ENCODE measurements at places on chromosomes 13 and 19. TPM values are rescaled to one million over a fixed set of nuclear protein-coding genes. Genes with fewer than 3 reads are reported as not detected.

DNA sequence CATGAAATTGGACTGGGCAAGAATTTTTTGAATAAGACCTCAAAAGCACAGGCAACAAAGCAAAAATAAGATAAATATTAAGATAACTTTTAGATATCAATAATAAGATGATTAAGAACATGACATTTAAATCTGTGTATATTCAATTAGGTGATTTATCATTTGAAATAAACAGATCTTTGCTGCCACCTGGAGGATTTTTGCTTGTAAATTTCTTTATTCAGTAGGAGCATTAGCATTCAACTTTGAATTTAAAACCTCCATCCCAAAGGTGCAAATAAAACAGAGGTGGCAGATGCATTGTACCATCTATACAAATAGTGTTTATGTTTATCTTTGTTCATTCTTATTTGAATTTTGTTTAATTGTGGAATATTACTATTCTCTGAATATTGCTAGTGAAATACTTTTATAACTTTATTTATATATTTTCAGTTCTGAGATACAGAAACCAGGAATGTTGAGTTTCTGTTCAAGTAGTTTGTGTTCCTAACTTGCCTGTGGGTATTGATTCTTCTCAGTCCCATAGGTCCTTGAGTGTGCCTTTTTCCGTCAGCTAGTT, 20.9 kb downstream of the COG6 start:
- peak; percentile 27 for DNase-seq

DNA sequence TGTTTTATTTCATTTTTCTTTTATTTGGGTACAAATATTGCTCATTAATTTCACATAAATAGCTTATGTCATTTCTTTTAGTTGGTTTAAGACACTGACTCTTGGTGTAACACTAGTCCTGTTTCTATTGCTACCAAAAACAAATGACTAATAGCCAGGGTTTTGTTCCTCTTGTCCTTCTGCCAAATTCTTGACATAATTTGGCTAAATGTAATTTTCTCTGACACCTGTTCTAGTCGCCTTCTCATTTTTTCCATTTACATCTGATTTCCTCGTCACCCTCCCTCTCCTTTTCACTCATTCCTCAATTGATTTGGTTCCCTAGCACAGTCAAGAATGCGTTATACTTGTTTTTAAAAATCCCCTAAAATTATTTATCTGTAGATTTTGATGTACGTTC, 1718.7 kb downstream of the EFNB2 start:
- no peak for DNase-seq

GRCh38 chr19:18939163-18939562, 1.9 kb downstream of the HOMER3 start:
- DNase-seq: no peak

- DNase-seq: no peak
These were observed 246.5 kb upstream of the TMTC4 start for GRCh38 chr13:100921139-100921538.

The FFAR1 gene
- 0.87 TPM for polyA plus RNA-seq

- no peak for DNase-seq
These were observed 71.8 kb downstream of the TNFSF11 start for GRCh38 chr13:42645717-42646116.

GRCh38 chr13:29266261-29266660, 329.2 kb downstream of the SLC7A1 start:
- DNase-seq: no peak

- no peak for DNase-seq
These were observed 14.6 kb upstream of the RPS15 start for GRCh38 chr19:1423436-1424191.

DNA sequence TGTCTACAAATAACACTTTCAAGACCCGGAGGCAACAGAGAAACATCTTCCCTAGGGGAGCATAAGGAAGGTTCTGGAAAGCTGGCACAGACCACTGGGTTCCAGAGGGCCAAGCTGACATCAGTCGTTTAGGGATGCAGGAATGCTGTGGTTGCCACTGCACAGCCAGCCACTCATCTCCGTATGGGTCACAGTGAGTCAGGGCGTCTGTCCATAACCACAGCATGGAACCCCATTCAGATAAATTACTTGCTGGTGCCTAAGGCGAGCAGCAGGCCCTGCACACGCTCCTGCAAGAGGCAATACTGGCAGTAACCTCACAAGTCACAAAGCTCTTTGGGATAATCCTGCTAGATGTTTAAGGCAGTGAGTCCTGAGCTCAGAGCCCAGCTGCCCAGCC, 140.9 kb upstream of the UBL3 start:
- no peak for DNase-seq

- DNase-seq: no peak
These were observed 218.8 kb downstream of the NBEA start for GRCh38 chr13:35160896-35161295.

The ARL11 gene
- 0.44 TPM for polyA plus RNA-seq

GRCh38 chr19:32688311-32688710, 3.3 kb upstream of the NUDT19 start:
- DNase-seq: no peak

The CDC42EP5 gene
- 79.1 TPM for polyA plus RNA-seq

- DNase-seq: no peak
These were observed at the start of gene THSD1 for GRCh38 chr13:52405767-52406494. THSD1 (minus strand) TSS chr13:52406172; CDS start chr13:52402600, 3,572 bp downstream.

- no peak for DNase-seq
These were observed 4.0 kb downstream of the TPGS1 start for GRCh38 chr19:511101-511851.

GRCh38 chr19:45419396-45419795, 4.3 kb downstream of the ERCC1 start:
- no peak for DNase-seq

GRCh38 chr19:36489920-36490415, 607 bp upstream of the ZNF566 start:
- peak; percentile 91 for DNase-seq

DNA sequence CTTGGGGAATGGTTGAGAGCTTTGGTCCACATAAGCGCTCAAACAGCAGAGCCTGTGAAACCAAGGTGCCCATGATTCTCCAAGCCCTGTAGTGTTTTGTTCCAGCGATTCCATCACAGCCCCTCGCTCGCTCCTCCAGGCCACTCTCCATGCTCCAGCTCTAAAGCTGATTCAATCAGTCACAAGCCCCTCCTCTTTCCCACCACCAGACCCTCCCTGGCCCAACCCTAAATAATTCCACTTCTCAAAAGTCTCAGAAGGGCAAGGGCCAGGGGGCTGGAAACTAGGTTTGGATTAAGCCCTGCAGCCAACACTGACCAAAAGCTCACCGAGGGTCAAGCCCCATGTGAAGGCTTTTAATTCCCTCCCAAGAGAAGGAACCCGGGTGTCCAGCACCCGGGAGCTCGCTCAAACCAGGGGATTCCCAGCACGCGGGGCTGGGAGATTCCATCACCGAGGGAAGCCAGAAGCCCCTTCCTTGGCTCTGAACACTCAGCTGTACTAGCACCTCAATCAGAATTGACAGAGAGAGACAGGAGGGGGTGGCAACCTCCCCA, 1.5 kb downstream of the ZNF296 start:
- no peak for DNase-seq

GRCh38 chr19:48815870-48816501, 5.2 kb upstream of the BCAT2 start:
- DNase-seq: no peak

GRCh38 chr13:110116072-110116487, 190.9 kb downstream of the COL4A1 start:
- DNase-seq: no peak

- DNase-seq: no peak
These were observed 20.3 kb downstream of the NFIC start for GRCh38 chr19:3386447-3387234.

The IRGC gene
- not detected for polyA plus RNA-seq

DNA sequence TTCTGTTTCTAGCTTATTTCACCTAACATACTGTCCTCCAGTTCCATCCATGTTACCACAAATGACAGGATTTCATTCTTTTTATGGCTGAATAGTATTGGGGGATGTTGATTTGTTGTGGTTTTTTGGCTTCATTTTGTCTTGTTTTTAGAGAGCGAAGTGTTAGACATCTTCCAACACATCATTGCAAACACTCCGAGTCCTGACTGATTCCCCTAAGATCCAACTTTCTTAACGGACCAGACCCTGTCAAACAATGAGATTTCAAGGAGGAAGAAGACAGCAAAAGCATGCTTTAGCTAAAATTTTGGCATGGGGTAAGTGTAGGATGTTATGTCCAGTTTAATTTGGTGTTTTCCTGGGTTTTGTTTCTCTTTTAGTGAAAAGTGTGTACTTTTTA, 3.8 kb upstream of the CASP14 start:
- no peak for DNase-seq

The FCGBP gene
- 12.7 TPM for polyA plus RNA-seq

DNA sequence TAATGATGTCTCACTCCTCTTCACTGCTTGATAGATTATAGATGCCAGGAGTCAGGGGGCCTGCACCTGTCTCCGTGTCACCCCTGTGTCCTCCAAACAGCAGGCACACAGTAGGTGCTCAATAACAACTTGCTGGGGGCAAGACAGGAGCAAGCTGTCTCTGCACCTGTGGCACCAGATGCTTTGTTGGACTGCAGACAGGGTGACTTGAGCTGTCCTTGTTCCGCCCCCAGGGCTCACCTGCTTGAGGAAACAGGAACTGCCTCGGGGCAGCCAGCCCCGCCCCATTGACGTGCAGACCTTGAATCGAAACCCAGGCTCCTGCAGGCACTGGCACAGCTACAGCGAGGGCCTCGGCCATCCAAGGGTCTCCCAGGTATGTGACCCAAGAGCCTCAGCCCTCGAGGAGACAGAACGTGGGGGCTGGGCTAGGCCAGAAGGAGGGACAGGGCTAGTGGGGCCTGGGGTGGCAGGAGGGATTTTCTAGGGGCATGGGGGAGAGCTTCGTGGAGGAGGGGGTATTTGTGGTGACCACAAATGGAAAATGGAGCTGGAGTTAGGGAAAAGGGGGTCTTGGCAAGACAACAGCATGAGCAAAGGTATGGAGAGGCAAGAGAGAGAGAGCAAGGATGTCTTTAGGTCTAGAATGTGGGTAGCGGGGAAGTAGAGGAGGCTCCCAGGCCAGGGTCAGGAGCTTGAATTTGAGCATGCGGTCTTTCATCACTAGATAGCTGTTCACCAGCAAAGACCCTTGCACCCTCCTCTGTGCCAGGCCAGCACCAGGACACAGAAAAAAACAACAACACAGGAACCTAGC, at the start of gene HSH2D:
Gene HSH2D (plus strand): TSS at position 287 of the 817 bp plus-strand sequence. CDS start 5,066 bp downstream, outside the sequence.
- no peak for DNase-seq

DNA sequence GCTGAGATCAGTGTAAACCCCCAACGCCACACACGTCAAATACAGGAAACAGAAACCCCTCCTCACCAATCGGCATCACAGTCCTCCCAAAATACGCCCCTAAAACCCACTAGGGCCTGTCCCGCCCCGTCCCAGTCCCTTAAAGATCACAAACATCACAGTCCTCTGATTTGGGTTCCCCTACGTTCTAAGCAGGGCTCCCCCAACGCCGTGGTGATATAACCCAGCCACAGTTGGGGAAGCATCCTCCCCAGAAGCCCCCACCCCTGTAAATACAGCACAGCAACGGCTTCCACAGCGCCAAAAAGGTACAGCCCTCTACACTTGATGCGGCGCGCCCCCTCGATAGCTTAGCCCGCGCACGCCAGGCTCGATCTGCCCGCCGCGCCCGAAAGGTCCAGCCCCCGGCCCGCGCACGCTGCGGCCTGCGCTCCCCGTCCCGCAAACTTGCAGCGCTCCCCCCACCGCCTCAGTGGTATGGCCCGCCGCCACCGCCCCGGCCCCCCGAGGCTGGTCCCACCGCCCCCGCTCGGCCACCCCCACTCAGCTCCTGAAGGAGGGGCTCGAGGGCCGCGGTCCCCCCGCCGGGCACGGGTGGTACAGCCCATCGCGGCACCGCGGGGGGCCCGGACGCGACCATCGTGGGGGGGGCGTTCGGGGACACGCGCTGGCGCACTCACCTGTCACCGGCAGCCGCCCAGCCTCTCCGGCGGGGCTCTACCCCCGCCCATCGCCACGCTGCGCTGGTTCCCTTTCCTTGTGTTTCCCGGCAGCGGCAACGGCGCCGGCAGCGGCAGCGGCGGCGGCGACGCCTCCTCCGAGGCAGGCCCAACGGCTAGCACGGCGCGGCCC, at the start of gene AKT2:
Gene AKT2 (minus strand): TSS at position 845 of the 852 bp plus-strand sequence. CDS start 20,078 bp downstream, outside the sequence.
- DNase-seq: peak; percentile 50

The CCDC8 gene
- polyA plus RNA-seq: 52.0 TPM

GRCh38 chr19:10760273-10760944, 42.5 kb downstream of the DNM2 start:
- DNase-seq: no peak

GRCh38 chr19:756236-756635, 5.3 kb downstream of the MISP start:
- no peak for DNase-seq

- DNase-seq: no peak
These were observed 17.6 kb downstream of the KLHL26 start for GRCh38 chr19:18654469-18654868.

DNA sequence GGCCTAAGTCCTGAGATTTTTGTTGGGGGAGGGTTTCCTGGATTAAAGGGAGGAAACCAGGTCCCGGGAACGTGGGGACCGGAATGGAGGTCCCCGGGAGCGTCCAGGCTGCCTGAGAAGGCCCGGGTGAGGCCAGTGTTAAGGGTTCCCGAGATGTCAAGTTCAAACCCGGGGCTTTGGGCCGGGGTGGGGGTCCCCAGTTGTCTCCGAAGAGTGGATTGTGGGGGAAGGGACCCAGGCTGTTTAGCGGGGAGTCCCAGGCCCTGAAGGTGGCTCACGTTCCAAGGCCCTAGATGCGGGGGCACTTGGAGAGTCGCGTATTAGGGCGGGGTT, 262 bp downstream of the COX7A1 start:
- DNase-seq: no peak

The ZNF562 gene
- 26.0 TPM for polyA plus RNA-seq

The LILRB3 gene
- polyA plus RNA-seq: 1.0 TPM

The WDR88 gene
- 1.4 TPM for polyA plus RNA-seq

The PBX4 gene
- polyA plus RNA-seq: 8.7 TPM

DNA sequence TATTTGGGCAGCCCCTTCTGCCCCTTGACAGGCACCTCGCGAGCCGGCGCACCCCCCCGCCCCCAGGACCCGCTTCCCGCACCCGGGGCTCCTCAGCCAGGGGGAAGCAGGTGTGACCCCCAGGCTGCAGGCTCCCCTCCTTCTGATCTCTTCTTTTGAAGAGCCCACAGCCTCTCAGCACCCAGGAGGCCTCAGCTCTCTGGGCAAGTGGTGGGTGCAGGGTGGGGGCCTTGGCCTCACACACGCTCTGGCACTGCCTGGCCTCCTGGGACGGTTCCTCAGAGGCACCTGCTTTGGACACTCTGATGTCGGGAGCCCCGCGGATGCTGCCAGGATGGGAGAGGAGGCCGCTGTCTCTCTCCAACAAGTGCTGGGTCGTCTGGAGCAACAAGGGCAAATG, 1.5 kb upstream of the C13orf46 start:
- no peak for DNase-seq

The MYO16 gene
- polyA plus RNA-seq: 0.43 TPM
